ENCODE measurements at places on chromosomes 2 and 18.

DNA sequence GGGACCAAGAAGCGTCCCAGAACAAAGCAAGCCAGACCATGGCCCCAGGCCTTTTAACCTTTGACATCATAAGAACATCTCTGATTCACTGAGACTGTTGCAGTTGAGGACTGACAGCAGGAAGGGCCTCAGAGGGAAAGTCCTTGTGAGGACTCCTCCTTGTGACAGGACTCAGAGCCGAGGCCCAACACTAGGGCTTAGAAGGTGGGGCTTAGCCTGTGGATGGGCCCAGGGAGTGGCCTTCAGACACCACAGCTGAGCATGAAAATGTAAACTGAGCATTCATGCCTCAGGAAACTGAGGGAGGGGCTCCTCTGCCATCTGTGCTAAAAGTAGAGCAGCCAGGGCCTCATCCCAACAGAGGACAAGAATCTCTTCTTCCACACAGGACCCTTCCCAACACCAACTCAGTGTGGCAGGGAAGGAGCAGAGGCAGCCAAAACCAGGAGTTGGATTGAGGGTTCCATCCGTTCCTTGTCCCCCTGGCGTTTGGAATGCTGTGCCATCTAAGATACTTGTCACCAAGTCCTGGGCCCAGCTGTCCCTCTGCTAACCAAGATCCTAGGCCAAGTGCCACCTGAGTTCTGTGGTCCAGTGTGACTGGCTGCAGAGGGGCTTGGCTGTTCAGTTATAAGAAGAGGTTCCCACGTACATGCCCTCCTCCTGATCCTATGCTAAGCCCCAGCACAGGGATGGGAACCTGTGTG lies 37.5 kb upstream of the CAB39 start:
- no peak for DNase-seq

DNA sequence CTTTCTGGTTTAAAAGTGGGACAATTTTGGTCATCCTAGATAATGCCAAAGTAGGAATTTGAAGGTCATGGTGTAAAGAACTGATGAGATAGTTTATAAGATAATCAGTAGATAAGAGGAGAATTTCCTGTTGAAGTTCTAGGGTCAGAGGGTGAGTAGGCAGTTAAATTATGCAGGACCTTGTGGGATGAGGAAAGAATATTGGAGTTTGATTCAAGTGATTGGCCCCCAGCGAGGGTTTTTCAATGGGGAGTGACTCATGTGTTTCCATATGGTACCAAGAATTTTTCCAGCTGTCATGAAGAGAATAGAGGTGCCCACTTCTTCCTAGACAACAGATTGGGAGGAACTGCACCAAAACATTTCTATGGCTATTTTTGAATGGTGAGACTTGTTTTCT lies 940.2 kb upstream of the ZEB2 start:
- no peak for DNase-seq

GRCh38 chr2:216491793-216492596 lies 6.6 kb upstream of the RPL37A start:
- DNase-seq = peak; percentile 38

DNA sequence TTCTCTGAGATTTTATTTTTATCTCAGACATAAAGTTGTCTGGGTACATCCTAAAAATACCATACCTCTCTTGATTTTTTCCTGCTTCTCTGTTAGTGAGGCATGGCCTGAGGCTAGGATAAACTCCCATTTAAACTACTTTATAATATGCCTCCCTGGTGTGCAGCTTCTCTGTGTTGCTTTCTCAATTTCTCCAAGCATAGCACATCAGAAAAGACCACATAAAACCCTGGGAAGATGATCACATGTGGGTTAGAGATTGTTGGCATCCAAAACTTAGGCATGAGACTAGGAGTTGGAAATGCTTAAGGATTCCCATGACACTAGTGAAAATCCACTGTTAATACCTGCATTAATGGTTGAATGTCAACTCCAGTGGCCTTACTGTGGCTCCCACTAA lies 254.6 kb downstream of the RND3 start:
- no peak for DNase-seq

GRCh38 chr2:170845343-170845742 lies 28.7 kb downstream of the GAD1 start:
- peak; percentile 50 for DNase-seq

- DNase-seq = no peak
Measured at GRCh38 chr2:8756230-8756629, 74.4 kb downstream of the ID2 start.

GRCh38 chr2:41970988-41971660 lies 76.7 kb upstream of the PKDCC start:
- no peak for DNase-seq

- no peak for DNase-seq
Measured at GRCh38 chr2:187422282-187422681, 25.8 kb downstream of the CALCRL start.

DNA sequence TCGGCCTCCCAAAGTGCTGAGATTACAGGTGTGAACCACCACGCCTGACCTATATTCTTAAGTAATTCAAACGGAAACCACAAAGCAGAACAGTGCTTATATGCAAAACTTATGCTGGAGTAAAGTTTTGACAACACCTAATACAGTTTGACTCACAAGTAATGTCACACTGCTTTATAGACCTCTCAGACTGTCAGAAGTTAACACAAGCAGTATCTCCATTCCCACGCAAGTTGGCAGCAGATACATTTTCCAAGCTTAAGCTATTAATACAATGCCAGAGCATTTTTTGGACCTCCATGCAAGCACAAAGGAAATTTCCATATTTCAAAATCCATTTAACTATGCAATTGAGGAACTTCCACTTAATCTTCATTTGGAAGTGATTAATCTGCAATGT lies 21.0 kb upstream of the SANBR start:
- no peak for DNase-seq

GRCh38 chr18:44712025-44712424 lies 31.3 kb downstream of the SETBP1 start:
- DNase-seq = no peak

GRCh38 chr18:44716697-44717163 lies 36.0 kb downstream of the SETBP1 start:
- no peak for DNase-seq

GRCh38 chr2:43081131-43081765 lies 145.2 kb downstream of the ZFP36L2 start:
- no peak for DNase-seq

- DNase-seq = peak; percentile 88
Measured at GRCh38 chr2:241877989-241878970, 8.8 kb downstream of the RTP5 start.

DNA sequence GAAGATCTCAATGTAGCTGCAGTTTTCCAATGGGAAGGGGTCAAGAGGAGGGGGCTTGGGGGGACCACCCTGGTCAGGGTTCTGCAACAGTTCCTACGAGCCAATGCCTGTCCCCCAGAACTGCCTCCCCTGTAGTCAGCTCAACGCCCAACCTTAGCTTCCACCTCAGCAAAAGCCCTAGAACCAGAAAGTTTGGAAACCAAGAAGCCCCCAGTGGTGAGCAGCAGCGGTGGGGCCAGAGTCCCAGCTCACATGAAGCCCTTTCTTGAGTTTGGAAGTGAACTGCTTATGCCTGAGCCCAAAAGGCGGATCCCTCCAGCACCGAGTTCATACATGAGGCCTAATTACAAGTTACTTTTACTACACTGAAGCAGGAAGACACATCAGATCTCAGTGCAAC lies 162.4 kb downstream of the HDAC4 start:
- DNase-seq = no peak

All from hematopoietic multipotent progenitor cell treated with erythropoietin and hydrocortisone succinate and interleukin-3 and kit ligand, for 6 days (in vitro differentiated cells).